ENCODE measurements at places on chromosomes 11 and 22.

GRCh38 chr22:33526434-33527107, 393.7 kb downstream of the LARGE1 start:
- DNase-seq = no peak

DNA sequence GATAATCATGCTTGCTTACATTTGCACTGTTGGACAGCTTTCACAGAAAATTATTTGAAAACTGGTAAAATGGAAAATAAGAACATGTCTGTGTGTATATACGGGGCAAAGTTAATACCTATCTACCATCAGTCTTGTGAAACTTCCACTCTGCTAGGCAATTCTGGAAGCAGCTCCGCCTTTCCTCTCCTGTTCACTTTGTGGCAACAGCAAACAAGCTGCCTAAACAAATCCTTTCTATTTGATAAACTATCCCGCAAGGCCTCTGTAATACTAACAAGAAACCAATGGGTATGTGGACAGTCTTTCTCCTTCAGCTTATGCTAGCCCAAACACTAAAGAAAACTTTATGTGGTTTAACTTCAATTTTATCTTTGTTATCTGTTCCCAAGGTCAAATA, 39.2 kb upstream of the RAPSN start:
- DNase-seq = no peak

DNA sequence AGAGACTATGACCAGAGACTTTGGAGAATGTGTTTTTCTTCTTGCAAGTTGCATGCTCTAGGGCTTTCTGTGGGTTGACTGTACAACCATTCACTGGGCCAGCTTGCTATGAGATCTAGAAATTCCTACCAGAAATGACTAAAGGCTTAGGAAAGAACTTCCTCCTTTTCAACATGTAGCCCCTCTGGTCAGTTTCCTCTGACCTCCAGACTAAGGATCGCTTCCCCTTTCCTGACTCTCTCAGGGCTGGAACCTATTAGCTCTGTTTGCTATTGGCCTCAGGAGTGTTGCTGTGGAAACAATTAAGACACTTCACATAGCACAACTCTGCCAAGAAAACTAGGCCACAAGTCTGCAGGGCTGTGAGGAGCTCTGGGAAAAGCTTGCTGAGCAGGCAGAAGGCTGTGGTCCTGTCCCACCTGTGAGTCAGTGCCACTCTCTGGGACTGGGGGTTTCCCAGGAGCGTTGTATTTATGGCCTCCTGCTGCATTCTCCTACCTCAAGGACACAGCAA, 10.7 kb downstream of the CRY2 start:
- DNase-seq = no peak

GRCh38 chr22:46584081-46584921, 35.9 kb upstream of the GRAMD4 start:
- no peak for DNase-seq

- no peak for DNase-seq
Observed at GRCh38 chr11:132714859-132715440, 817.4 kb downstream of the OPCML start.

- no peak for DNase-seq
Observed at GRCh38 chr11:113587308-113587739, 112.1 kb upstream of the DRD2 start.

- DNase-seq = no peak
Observed at GRCh38 chr11:105589346-105589745, 20.5 kb upstream of the GRIA4 start.

DNA sequence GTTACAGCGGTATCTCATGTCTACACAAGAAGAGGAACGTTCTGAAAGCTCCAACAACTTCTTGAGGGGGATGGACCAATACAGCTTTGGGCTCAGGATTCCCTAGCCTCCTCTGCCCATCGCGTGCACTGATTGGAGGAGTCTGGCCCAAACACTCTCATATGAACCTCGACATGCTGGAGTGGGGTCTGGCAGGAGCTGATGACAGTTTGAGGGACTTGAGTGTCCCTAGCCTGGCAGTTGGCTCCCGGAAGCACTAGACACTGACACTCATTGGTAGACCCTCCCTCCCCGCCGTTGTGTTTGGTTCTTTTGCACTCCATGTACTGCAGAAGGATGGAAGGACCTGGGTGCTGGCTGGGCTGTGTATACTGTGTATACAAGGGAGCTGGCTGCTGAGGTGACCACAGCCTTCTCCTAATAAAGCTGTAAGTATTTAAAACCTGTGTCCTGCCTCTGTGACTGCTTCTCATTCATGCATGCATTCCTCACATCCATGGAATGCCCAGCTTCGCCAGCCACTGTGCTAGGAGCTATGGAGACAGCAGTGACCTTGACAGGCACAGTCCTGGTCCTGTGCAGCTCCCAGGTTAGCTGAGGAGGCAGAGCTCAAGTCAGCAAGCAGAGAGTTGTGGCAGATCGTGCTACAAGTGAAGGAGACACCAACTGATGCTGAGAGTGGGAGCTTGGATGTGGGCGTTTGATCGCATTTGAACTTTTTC, 27.9 kb downstream of the ADAMTS15 start:
- no peak for DNase-seq

- DNase-seq = no peak
Observed at GRCh38 chr11:7520011-7520942, 6.5 kb downstream of the PPFIBP2 start.

DNA sequence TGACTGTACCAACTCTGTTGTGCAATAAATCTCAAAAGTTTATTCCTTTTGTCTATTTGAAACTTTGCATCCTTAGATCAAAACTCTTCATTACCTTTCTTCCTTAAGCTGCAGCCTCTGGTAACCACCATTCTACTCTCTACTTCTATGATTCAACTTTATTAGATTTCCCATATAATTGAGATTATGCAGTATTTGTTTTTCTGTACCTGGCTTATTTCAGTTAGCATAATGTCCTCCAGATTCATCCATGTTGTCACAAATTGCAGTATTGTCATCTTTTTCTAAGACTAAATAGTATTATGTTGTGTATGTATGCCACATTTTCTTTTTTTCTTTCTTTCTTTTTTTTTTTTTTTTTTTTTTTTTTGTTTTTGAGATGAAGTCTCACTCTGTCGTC, 1176.3 kb upstream of the TENM4 start:
- DNase-seq = no peak

DNA sequence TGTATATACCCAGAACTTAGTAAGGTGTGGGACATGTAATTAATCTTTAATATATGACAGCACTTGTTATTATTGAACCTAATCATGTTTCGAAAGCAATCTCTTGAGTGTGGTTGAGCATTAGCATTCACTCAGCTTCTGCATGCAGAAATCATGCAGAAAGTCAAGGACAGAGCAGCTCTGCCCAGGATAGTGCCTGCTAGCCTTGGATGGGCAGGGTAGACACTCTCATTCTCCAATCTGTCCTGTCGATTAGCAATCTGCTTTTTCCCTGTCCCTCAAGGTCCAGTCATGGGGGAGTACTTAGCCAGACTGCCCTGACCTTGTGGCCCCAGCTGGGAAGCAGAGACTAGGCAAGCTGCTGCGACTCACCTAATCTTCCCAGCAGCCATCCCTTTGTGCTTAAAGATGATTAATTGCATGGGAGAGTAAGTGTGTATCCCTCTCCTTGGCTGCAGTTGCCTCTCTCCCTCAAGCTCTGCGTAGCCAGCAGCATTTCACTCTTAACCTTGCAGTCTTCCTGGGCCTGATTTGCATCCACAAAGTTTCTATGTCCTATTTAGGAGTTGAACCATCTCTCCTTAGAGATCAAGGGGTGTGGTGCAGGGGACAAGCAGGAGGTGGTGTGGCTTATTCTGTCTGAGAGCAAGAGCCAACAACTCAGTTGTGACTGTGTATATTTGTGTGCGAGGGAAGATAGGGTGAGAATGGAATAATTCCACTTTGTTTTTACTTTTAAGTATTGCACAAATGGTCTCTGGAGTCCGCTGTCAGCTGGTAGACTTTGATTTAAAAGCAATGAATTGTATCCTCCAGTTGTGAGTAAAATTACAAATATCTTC, 101.4 kb downstream of the FDX1 start:
- no peak for DNase-seq
